HT1080 (cell line): ENCODE measurements at places on chromosomes 12 and 14. TPM values are rescaled to one million over a fixed set of nuclear protein-coding genes. Genes with fewer than 3 reads are reported as not detected.

The BDKRB1 gene
- total RNA-seq: 0.43 TPM in 1 of 2 replicates, not detected in the other

The RPS6KL1 gene
- not detected in 2 replicates for total RNA-seq

The GPX2 gene
- not detected in 2 replicates for total RNA-seq

The FOXG1 gene
- total RNA-seq: not detected in 2 replicates

The KRT71 gene
- total RNA-seq: not detected in 2 replicates

The P2RX7 gene
- total RNA-seq: not detected in 2 replicates

The HCAR2 gene
- total RNA-seq: not detected in 2 replicates

The TMEM229B gene
- 5.8 and 6.0 TPM in 2 replicates for total RNA-seq

The LRRC10 gene
- not detected in 2 replicates for total RNA-seq

The NOXRED1 gene
- 0.07 TPM in 1 of 2 replicates, not detected in the other for total RNA-seq

The ST8SIA1 gene
- 2.5 and 3.5 TPM in 2 replicates for total RNA-seq

The DPF3 gene
- 2.2 and 3.0 TPM in 2 replicates for total RNA-seq
